ENCODE measurements at places on chromosomes 12 and 14.

- DNase-seq, result no peak
Measured at GRCh38 chr12:13277293-13277692, 80.8 kb downstream of the EMP1 start.

DNA sequence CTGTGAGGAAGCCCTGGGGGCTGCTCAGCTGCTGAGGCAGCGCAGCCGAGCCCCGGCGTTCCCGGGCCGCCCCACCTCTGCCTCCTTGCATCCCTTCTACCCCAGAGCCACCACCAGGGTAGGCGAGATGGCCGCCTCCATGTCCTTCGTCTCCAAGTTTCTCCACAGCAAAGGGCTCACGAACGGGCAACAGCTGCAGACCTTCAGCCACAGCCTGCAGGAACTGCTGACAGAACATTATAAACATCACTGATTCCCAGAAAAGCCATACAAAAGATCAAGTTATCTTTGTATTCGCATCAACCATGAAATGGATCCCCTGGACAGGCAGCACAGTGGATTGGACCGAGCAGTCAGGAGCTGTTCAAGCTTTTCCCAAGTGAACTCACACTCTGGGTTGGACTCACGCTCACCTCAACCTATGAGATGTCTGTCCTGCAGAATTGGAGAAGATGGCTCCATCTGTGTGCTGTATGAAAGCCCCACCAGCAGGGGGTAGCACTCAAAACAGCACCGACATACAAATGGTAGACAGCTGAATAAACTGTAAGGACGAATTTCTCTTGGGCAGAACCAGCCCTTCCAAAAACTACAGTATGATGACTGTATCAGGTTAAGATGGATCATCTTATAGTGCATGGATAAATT lies 19.4 kb upstream of the A2M start:
- DNase-seq, result no peak

DNA sequence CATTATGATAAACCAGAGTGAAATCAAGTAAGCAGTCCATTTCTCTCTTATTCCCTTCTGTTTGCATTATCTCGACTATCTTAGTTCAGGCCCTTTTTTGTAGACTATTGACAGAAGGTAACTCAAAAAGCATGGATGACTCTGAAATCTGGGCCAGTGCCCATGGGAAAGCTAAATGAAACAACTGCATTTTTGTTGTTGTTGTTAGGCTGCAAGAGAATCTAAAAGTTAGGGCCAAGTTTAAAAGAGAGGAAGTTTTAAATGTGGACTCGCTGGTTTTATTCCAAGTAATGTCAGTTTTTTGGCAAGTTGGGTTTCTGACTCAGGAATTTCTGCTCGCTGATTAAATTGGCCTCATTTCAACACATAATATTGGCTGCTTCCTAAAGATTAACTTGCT lies 201.1 kb downstream of the PIK3C2G start:
- peak; percentile 37 for DNase-seq

GRCh38 chr14:89842837-89843236 lies 111.7 kb downstream of the EFCAB11 start:
- no peak for DNase-seq

DNA sequence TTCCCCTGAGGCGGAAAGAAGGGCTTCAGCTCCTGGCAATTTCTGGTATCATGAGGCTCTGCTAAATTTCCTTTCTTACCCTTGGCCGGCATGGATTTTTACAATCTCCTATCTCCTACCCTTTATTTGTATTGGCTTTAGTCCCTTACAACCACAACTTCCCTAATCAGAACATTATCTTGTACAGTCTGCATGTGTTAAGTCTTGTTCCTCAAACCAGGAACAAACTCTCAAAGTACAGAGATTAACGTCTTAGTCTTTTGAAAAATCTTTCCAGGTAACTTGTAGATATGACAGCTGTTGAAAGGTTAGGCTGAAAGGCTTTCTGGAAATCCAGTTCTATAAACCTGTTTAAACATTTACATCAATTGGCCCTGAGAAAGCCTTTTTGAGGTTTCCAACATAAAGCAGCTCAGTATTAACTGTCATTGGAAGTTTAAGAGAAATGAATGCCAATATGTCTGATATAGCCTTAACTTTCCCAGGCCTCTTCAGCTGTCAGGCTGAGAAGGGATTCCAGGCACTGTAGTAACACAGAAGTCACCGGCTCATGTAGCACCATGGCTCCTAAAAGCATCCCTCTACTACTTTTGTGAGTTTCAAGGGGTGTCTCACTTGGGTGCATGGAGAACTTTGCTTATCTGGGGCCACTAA lies 360.5 kb downstream of the FUT8 start:
- no peak for DNase-seq

DNA sequence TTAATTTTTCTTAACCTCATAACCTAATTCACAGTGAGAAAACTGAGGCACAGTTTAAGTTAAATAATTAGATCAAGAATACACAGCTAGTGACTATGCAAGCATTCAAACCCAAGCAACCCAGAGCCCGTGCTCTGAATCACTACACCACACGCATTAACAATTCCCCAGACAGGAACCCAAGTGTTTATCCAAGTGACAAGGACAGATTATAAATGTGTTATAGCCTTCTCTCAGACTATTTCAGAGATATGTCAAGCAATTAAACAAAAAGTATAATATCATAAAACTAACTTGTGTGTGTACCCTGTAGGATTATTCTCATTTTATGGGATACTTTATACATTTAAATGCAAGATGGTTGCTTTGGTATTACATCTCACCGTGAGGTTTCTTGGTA lies 43.8 kb downstream of the MED13L start:
- no peak for DNase-seq

DNA sequence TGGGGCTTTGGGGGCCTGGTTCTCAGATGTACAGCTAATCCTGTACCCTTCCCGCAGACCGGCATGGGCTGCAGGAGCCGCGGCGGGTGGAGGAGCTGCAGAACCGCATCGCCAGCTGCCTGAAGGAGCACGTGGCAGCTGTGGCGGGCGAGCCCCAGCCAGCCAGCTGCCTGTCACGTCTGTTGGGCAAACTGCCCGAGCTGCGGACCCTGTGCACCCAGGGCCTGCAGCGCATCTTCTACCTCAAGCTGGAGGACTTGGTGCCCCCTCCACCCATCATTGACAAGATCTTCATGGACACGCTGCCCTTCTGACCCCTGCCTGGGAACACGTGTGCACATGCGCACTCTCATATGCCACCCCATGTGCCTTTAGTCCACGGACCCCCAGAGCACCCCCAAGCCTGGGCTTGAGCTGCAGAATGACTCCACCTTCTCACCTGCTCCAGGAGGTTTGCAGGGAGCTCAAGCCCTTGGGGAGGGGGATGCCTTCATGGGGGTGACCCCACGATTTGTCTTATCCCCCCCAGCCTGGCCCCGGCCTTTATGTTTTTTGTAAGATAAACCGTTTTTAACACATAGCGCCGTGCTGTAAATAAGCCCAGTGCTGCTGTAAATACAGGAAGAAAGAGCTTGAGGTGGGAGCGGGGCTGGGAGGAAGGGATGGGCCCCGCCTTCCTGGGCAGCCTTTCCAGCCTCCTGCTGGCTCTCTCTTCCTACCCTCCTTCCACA lies 7.6 kb downstream of the NR4A1 start:
- DNase-seq, result no peak

DNA sequence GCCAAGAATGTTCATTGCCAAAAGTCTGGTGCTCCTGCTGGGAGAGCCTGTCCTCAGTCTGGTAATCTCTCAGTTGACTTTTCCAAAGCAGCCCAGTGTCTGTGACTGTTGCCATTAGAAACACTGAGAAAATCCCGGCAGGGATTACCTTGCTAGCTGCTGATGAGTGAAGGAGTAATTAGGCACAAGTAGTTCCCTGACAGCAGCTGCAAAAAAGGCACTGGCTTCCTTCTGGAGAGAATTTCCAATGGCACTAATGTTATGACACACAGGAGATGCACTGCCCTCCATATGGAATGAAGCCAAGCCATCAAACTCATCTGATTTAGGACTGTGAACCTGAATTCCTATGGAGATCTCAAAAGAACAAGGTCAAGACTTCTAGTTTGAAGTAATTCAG lies 1321.2 kb upstream of the SEL1L start:
- no peak for DNase-seq

GRCh38 chr12:27571463-27571862 lies 47.5 kb downstream of the PPFIBP1 start:
- DNase-seq, result peak; percentile 65

- no peak for DNase-seq
Measured at GRCh38 chr12:113403435-113404415, at the start of gene SDS. Gene SDS, minus strand, starts transcription at chr12:113403887. Its CDS starts 4,179 bp downstream, at chr12:113399708.

DNA sequence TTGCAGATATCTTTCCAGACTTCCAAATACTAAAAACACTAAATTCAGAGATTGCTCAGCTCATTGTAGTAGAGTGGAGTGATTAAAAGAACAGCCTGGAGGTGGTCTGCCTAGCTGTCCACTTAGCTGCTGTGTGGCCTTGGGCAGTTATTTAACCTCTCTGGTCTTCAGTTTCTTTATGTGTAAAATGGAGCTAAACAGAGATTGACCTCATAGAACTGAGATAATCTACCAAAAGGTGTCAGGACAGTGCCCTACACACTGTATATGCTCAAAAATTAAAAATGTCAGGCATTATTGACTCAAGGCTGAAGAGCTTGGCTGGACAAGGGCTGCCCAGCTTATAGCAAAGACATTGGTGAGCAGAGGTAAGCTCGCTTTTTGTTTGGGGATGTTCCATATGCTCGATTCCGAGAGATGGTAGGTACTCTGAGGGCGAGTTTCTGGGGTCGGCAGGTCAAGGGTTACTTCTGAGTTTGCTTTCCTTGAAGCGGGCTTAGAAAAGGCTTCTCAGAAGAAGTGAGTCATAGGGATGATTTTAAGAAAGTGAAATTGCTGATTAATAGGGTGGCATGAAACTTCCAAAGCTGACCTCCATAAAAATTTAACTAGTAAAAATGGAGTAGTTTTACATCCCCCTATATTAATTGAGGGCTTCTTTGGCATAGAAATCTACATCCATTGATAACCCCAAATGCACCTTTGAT lies 107.5 kb downstream of the GPATCH2L start:
- DNase-seq, result no peak

- peak; percentile 34 for DNase-seq
Measured at GRCh38 chr14:38256533-38256840, 594 bp upstream of the CLEC14A start.

GRCh38 chr14:21149641-21150367 lies 6.1 kb downstream of the OR5AU1 start:
- DNase-seq, result no peak

GRCh38 chr12:91163116-91163515 lies 19.5 kb downstream of the DCN start:
- DNase-seq, result no peak

- no peak for DNase-seq
Measured at GRCh38 chr12:41348198-41348597, 160.1 kb downstream of the PDZRN4 start.

- no peak for DNase-seq
Measured at GRCh38 chr14:72738161-72738611, 155.7 kb downstream of the DPF3 start.

DNA sequence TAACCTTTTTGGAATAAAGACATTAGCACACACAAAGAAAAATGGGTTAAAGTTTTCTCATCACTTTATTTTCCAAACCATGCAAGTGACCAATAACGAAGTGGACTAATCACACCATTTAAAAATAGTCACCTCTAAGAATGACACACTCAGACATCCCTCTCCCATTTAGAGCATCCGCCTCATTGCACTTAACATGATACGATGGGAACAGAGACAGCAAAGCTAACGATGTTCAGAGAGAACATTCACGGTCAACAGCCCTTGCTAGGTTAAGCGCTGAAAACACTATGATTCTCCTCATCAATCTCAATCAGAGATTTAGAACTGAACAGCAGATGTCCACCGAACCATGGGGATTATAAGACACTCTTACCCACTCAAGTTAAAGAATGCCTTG lies 35.8 kb downstream of the NIN start:
- no peak for DNase-seq

DNA sequence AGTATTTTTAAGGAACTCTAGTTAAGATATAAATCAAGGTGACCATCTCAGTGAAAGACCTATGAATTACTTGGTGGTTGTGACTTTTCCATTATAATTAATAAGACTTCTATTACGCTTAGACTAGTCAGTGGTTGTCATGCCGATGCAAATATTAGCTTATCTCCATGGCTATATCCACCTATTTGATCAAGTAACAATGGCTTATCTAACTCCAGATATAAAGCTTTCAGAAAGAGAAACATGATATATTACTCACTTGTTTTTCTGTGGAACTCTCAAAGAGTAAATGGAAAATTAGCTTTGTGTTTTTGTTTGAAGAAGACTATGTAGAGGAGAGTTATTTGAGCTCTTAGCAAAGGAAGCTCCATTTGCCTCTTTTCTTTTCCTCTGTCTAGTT lies 323.8 kb upstream of the DCN start:
- no peak for DNase-seq

GRCh38 chr12:65858831-65859230 lies 34.5 kb downstream of the HMGA2 start:
- DNase-seq, result no peak

GRCh38 chr14:31556191-31556590 lies 5.0 kb upstream of the NUBPL start:
- no peak for DNase-seq
